ENCODE measurements at places on chromosomes 4 and X.

- DNase-seq = no peak
Observed at GRCh38 chrX:71992711-71993110, 82.1 kb downstream of the NHSL2 start.

- DNase-seq = no peak
Observed at GRCh38 chrX:81957318-81957717, 755.4 kb downstream of the SH3BGRL start.

DNA sequence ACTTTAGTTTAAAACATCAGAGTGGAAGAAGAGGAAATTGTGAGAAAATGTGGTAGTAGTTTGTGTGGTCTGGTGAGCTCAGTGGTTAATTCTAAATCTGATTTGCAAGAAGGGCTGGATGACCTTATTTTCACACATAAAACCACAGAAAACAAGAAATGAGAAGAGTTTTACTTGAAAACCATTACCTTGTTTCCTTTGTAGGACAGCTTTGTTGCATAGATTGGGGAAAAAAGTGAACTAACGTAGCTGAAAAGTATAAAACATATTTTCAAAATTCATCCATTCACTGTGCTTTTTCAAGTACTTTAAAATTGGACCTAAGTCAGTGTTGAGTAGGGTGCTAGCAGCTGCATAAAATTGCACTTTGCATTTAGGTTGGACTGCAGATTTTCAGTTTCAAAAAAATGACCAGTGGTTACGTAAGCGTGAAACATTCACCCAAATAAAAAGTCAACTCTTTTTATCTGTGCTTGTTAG, 211.3 kb downstream of the ARHGAP10 start:
- DNase-seq = no peak

- no peak for DNase-seq
Observed at GRCh38 chrX:118250445-118250844, 95.5 kb upstream of the WDR44 start.

GRCh38 chr4:87819281-87819919, 13.4 kb upstream of the MEPE start:
- no peak for DNase-seq

DNA sequence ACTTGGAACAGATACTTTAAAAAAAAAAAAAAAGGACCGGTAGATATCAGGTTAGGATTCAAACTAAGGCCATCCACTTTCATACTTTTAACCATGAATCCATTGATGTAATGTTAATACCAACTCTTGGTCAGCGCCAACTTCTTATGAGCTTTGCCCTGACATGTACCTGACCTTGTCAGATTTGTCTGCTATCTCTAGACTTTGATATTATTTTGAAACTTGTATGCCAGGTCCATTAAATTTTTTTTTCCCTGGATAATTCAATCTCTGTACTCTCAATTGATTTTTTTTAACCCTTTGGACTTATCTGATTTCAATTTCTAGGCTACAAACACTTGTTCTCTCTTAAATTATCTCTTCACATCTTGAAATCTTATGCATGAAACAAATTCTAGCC, 27.2 kb upstream of the UGT2B7 start:
- no peak for DNase-seq

DNA sequence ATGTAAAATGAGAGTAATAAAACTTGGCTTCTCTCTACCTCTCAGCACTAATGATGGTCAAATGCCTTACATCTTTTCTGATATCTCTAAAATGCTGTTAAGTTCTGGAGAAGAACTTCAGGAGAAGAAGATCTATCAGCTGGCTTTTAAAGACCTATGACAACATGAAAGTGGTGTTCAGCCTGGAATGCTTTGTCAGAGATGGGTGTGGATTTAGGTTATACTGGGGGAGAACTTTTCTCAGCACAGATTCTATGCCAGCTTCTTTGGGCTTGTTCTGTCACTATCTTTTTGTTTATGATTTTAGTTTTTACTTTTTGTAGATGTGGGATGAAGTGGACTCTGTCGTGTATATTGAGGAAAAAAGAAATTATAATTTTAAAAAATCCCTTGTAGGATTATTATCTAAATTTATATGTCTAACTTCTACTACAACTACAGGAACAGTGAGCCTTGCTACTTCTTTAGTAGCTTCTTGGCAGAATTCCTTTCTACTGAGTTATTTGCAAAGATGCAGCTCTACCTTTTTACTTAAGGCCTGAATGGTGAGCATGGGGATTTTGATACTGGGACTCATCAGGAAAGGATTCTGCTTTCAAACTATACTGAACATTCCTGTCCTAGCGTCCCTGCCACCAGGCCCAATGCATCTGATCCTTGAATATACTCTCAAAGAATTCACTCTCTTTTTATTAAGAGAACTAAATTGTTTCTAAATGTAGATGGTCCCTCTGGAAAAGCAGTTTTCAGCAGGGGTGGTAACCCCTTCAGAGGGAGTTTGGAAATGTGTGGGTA, 19.6 kb downstream of the CYP2U1 start:
- no peak for DNase-seq

GRCh38 chr4:158131027-158131426, 41.8 kb downstream of the GASK1B start:
- DNase-seq = no peak

DNA sequence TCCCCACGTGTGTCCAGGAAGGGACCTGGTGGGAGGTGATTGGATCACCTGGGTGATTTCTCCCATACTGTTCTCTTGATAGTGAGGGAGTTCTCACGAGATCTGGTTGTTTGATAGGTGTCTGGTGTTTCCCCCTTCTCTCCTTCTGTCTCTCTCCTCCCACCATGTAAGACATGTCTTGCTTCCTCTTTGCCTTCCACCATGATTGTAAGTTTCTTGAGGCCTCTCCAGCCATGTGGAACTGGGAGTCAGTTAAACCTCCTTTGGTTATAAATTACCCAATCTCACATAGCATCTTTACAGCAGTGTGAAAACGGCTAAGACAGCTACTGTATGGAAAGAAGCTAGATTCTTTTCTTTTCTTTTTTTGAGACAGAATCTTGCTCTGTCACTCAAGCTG, 21.6 kb upstream of the FGG start:
- no peak for DNase-seq

DNA sequence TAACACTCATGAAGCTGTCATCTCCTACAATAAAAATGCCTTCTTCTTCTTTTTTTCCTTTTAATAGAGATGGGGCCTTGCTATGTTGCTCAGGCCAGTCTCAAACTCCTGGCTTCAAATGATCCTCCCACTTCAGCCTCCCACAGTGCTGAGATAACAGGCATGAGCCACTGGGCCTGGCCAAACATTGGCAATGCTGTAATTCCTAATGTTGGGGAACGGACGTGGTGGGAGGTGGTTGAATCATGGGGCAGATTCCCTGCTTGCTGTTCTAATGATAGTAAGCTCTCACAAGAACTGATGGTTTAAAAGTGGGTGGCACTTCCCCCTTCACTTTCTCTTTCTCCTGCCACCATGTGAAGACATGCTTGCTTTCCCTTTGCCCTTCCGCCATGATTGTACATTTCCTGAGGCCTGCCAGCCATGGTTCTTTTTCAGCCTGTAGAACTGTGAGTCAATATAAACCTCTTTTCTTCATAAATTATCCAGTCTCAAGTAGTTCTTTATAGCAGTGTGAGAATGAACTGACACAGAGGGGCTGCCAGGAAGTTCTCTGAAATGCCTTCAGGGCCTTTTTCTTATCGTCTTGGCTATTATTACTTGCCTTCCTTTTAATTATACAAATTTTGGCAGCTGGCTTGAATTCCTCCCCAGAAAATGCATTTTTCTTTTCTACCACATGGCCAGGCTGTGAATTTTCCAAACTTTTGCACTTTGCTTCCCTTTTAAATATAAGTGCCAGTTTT, 93.0 kb downstream of the CENPC start:
- DNase-seq = peak; percentile 62

GRCh38 chrX:151004085-151004484, 20.9 kb downstream of the HMGB3 start:
- DNase-seq = no peak

DNA sequence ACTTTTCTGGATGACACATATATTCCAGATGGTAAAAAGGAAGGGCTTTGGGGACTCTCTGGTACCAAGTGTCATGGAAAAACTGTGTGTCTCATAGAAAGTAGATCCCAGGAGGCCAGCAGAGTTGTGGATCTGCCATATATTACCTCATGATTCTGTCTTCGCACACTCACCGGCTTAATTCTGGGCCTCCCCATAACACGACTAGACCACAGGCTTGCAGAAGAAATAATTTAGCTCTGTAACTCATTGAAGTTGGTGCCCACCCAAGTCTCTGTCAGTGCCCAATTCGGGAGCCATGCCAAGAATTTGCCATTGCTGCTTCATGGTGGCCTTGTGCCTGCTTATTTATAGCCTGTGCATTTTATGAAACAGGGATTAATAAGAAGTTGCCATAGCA, 104.5 kb downstream of the AR start:
- no peak for DNase-seq

- no peak for DNase-seq
Observed at GRCh38 chr4:189081826-189082225, 858.8 kb upstream of the FRG1 start.

DNA sequence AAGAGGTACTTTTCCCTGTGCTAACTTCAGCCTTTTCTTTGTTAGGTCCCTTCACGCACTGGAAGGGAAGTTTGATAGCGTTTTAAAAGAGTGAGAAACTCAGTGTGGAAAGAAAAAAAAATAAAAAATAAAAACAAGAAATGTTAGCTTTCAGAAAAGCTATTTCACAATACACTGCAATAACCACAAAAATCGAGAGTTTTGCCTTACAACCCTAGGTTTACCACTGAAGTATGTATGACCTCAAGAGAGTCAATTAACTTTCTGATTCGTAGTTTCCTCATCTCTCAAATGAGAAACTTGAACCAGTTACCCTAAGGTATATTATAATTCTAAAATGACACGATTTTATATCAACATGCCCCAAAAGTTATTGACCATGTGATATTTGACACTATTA, 93.9 kb upstream of the JADE1 start:
- no peak for DNase-seq

DNA sequence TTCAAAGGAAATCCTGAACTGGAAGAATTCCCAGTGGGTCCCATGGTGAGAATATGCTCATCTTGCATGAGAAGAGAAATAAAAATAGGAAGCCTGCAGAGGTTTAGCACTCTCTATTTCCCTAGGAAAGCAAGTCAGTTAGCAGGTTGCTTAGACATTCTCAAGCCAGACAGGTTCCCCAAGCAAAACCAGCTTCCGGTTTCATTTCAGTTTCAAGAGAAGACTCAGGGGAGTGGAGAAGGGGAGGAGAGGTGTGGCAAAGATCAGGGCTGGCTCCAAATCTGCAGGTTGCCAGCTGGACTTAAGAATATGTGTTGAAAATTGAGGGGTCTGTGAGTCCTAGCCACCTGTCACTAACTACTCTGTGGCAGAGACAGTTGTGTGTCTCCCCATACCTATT, 107.5 kb downstream of the CLNK start:
- no peak for DNase-seq

DNA sequence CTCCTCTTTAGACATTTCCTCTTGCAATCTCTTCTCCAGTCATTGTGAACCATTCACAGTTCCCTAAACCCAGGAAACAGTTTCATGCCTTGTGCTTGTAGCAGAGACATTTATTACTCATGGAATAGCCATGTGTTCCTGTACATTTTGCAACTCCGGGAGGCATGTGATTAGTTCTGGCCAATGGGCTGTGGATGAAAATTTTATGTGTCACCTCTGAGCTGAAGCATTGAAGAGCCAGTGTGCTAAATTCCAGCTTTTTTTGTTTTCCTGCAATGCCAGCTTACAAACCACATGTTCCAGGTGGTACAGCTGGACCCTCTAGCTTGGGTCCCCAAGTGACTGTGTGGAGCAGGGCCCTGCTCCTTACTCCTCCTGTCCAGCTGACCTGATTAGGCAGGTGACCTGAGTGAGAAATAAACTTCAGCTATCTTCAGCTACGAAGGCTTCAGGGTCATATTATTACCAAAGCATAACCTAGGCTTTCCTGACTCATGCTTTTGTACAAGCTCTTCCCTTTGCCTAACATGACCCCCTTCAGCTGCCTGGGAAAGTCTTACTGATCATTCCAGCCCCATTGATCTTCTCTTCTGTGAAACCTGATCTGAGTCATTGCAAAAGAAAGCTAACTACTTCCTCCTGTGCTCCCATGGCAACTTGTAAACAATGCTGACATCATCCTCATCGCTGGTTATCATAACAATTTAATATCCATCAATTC, 200.4 kb downstream of the PTTG2 start:
- peak; percentile 59 for DNase-seq

DNA sequence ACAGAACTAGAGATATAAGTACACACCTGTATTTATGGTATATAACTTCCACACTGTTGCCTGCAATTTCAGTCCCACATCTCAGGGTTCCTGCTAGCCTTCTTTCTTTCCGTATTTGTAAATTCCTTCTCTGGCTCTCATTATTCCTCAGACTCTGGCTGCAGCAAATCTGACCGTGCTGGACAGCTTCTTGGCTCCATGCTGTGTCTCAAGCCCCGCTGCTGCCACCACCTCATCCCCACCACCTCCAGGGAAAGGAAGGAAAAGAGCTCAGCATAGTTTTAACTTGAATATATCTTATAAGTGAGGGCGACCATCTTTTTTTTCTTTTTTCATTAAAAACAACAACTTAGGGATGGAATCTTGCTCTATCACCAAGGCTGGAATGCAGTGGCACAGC, 155.6 kb upstream of the CXCL13 start:
- no peak for DNase-seq

- no peak for DNase-seq
Observed at GRCh38 chr4:35491093-35491492, 753.2 kb downstream of the ARAP2 start.

GRCh38 chr4:11489453-11490083, 60.9 kb upstream of the HS3ST1 start:
- DNase-seq = no peak

GRCh38 chr4:70747874-70748273, 26.1 kb downstream of the RUFY3 start:
- no peak for DNase-seq

GRCh38 chrX:153821066-153821465, 9.3 kb downstream of the PDZD4 start:
- DNase-seq = no peak

- no peak for DNase-seq
Observed at GRCh38 chr4:123159479-123159878, 237.1 kb upstream of the NUDT6 start.

- DNase-seq = peak; percentile 67
Observed at GRCh38 chr4:36224972-36225903, 19.1 kb downstream of the ARAP2 start.

DNA sequence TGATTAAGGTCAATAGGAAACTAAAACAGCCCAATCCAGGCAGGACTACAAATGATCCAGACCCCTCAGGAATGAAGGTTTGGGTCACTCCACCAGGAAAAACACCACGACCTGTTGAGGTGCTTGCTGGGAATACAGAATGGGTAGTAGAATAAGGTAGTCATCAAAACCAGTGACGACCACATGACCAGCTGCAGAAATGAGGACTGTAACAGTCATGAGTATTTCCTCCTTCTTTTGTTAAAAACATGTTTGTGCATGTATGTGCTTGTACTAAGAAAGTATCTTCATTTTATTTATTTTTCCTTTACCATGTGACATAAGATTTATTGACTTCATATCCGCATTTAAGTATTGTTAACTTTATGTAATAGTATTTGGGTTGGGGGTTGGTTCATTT, 603.5 kb upstream of the NR3C2 start:
- no peak for DNase-seq

- DNase-seq = no peak
Observed at GRCh38 chrX:150161193-150161592, 201.9 kb upstream of the MAMLD1 start.

GRCh38 chr4:2084316-2084715, 25.2 kb downstream of the NAT8L start:
- DNase-seq = no peak

Data from foreskin melanocyte (primary cell).